Osteocyte (in vitro differentiated cells): ENCODE measurements at places on chromosomes 7 and 10. TPM values are rescaled to one million over a fixed set of nuclear protein-coding genes. Genes with fewer than 3 reads are reported as not detected.

The RADIL gene
- total RNA-seq = 2.1 and 3.4 TPM in 2 replicates

The INTS1 gene
- 111 and 121 TPM in 2 replicates for total RNA-seq

DNA sequence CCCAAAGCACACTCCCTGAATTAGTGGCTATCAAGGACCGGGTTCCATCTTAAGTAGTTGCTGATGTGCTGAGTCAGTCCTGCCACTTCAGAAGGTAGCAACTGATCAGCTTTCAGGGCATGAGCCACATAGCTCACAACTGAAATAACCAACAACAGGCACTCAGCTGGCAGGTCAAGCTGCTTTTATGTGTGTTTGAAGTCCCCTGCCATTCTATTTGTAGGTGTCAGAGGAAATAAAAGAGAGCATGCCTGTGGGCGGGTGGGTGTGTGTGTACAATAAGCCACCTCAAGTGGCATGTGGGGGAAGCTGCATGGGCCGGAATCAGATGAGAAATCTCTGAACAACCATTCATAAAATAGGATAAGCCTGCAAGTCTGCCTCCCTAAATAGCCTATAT is 114.3 kb upstream of the YAE1 start:
- H3K4me3 ChIP-seq = no peak overlapping the region
- H3K4me1 ChIP-seq = no peaks in the 10 kb centered on the region
- DNase-seq = no peak
- no peak overlapping the region for H3K27ac ChIP-seq
- no peaks in the 10 kb centered on the region for H3K36me3 ChIP-seq

The RNF148 gene
- not detected in 2 replicates for total RNA-seq

DNA sequence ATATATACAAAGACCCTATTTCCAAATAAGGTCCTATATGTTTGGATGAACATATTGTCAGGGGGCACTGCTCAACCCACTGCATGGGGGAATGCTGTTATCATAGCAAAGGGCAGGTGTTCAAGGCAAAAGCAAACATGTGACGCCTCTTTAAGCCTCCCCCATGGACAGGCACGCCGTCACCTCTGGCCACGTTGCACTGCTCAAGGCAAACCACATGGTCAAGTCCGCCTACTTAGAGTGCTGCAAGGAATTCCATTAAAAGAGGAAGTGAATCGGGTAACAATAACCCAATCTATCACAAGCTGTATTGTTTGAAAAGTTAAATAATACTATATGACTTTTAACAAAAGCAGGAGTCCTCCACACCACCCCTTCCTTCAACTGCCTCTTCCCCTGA is 8.8 kb upstream of the CALD1 start:
- no peak for DNase-seq
- peaks cover 1% of the 10 kb centered on the region for H3K36me3 ChIP-seq
- H3K4me3 ChIP-seq = no peak overlapping the region
- no peak overlapping the region for H3K27ac ChIP-seq
- peaks cover 49% of the 10 kb centered on the region for H3K4me1 ChIP-seq

DNA sequence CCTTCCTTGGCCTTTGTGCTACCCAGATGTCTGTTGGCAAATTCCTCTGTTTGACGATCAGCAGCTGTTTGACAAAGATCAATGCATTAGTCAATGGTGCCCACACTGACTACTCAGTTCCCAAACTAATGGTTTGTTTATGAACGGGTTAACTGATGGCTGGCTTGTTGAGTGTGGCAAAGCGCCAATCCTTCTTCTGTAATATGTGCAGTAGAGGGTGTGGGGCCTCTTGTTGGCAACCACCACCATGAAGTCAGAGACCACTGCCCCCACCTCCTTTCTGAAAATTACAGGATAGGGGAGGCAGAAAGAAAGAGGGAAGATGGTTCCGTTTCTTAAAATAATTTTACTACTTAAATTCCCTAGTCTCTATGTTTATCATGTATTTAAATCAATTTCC is 2.6 kb upstream of the PLCE1 start:
- H3K27ac ChIP-seq = peak overlapping the region; percentile 33
- DNase-seq = no peak
- no peaks in the 10 kb centered on the region for H3K36me3 ChIP-seq
- peaks cover 47% of the 10 kb centered on the region for H3K4me1 ChIP-seq
- H3K4me3 ChIP-seq = no peak overlapping the region

The STAMBPL1 gene
- 4.5 and 4.8 TPM in 2 replicates for total RNA-seq

The CPN1 gene
- total RNA-seq = not detected in 2 replicates

DNA sequence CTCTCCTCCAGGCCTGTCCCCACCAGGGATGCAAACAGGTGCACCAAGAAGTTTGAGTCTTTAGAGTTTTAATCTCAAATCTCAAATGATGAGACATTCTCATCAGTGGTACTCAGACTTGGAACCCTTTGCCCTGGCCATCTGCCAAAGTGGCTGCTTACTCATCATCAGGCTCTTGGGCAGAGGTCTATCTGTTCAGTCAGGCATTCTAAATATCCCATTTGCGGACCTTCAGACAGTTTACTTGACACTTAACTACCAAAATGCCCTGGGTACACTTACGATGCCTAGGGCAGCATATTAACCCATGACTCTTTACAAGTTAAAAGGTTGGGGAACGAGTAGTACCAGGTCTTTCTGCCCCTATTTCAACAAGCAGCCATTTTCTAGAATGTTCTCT is 61.2 kb upstream of the YAE1 start:
- no peaks in the 10 kb centered on the region for H3K4me1 ChIP-seq
- H3K27me3 ChIP-seq = peaks cover 15% of the 10 kb centered on the region
- H3K4me3 ChIP-seq = no peak overlapping the region
- H3K27ac ChIP-seq = no peak overlapping the region
- DNase-seq = no peak

GRCh38 chr7:157414702-157415096 is 77.9 kb downstream of the DNAJB6 start:
- H3K4me3 ChIP-seq = no peak overlapping the region
- H3K4me1 ChIP-seq = peaks cover 3% of the 10 kb centered on the region
- no peak for DNase-seq

GRCh38 chr10:43078175-43078985 is 1.5 kb downstream of the RET start:
- peaks cover 38% of the 10 kb centered on the region for H3K27me3 ChIP-seq
- H3K36me3 ChIP-seq = no peaks in the 10 kb centered on the region
- H3K4me1 ChIP-seq = peaks cover 8% of the 10 kb centered on the region
- H3K27ac ChIP-seq = no peak overlapping the region

The TRA2A gene
- 78.8 and 79.0 TPM in 2 replicates for total RNA-seq

- H3K4me3 ChIP-seq = peak overlapping the region; percentile 74
- DNase-seq = no peak
- no peaks in the 10 kb centered on the region for H3K27me3 ChIP-seq
Measured at GRCh38 chr7:4144172-4144701, 537.9 kb upstream of the FOXK1 start.

The MRLN gene
- not detected in 2 replicates for total RNA-seq

The NAT16 gene
- total RNA-seq = 0.16 TPM in 1 of 2 replicates, not detected in the other
